ENCODE measurements at places on chromosomes 16 and 17.

- no peak for DNase-seq
Observed at GRCh38 chr16:74438492-74438979, 17.3 kb upstream of the CLEC18B start.

- peak; percentile 6 for DNase-seq
Observed at GRCh38 chr16:70018254-70018653, 67.1 kb downstream of the CLEC18A start.

- no peak for DNase-seq
Observed at GRCh38 chr17:43543771-43544575, 2.2 kb downstream of the ETV4 start.

DNA sequence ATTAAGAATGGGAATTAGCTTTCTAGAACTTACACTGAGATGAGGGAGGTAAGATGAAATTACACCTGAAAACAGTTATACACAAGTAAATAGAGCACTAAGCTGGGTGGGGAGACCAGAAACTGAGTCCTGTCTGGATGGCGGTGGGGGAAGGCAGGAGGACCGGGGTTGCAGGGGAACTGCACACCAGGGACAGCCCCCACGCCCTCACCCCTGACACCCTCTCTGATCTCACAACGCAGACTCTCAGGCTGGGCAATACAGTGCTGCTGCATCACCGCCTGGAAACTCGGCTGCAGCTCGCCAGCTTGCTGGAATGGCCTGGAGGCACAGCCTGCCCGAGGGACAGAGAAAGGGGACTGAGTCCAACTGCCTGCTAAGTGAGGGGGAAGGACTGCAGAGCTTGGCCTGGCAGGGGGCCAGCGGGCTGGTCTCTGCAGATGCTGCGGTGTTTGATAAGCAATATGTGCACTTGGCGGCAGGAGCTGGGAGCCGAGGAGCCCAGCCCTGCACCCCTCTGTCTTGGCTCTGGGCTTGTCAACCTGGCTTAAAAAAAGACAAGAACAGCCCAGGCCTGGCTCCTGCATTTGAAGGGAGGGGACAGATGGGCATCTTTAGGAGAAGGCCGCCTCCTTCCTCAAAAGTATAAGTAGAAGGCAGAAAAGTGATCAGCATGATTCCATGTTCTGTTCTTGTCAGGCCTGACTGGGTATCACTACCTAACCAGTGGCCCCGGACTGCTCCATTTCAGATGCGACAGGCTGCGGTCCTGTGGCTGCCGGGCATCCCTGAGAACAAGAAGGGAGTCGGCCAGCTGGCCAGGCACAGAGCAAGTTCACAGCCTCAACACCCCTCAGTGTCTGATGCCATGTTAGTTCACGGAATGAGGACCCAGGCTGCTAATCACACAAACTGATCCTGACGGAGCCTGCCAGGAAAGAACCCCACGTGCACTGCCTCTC, 30.2 kb downstream of the SPHK1 start:
- DNase-seq, result no peak

DNA sequence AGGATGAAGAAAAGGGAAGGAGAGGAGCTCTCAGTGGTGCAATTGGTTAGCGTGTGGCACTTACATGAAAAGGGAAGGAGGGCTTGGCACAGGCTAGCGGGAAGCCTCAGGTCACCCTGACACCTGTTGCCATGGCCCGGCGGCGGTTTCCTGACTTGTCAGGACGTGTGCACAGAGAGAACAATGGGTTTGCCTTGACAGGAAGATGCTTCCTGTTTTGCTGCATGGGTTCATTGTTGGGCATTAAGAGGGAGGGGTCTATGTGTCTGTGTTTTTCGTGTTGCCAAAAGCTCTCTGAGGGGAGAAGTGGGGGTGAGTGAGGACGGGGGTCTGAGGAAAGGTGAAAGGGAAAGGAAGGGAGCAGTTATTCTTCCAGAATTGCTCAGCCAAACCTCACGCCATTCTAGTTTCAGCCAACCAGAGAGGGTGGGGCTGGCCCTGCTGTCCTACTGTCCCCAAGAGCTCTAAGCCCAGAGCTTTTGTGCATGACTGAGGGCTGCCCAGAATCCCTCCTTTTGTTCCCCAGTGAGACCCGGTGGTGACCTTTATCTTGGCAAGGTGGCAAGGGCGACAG, 17.1 kb upstream of the CCR7 start:
- no peak for DNase-seq

DNA sequence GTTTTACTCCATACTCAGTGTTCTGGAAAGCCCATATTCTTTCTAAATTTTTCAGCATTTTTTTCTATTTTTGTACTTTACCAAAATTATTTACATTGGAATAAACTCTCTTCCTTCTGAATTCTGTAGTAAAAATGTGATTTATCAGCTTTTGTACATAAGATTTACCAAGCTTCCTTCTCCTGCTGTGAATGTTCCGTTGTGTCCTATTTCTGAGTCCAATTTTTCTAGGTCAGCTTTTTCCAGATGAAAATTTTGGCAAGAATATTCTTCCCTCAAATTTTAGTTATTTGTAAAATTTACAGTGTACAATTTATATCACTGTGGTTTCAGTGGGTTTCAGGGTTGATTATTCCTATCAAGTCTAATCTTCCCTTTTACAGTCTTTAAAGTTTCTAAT, 27.5 kb downstream of the ASPA start:
- DNase-seq, result no peak
